Activated CD4-positive, alpha-beta T cell treated with anti-CD3 and anti-CD28 coated beads for 1 hour (primary cell): ENCODE measurements at places on chromosomes 2 and 18.

DNA sequence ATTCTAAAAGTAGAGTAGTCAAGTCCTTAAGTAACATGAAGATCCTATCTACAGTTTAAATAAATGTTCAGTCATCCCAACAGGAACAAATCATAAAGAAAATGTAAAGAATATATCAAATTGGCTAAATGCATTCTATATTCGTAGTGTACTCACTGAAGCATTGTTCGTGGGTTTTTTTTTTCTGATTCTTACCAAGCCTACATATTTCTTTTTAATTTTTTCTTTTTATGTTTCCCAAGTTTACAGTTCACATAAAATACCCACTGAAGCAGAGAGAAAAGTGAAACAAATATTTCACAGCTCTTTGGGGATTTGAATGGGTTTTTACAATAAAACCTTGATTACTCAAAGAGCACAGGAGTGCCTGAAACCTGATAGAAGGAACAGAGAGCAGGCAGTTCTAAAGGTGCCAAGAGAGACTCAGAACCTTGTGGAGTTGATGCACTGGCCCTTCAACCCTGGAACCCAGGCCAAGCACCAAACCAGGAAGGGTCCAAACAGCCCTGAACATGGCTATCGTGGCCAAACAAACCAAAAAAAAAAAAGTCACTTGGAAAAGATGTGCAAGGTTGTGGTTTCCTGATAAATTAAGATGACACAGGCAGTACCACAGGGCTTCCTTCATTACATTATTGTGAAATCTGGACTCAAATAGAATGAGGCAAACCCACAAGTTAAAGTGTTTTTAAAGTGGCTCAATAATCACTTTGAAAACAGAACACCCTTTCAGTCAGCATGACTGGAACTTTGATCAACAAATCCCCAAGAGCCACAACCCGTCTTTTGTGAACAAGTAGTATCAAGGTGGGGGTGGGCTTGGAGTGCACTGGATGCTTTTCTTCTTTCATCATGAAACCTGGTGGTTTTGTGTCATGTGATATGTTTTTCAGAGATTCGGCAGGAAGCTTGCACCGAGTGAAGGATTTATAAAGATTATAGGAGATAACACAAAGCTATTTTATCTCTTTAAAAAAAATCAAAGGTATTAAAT is 245.0 kb upstream of the FN1 start:
- DNase-seq, result no peak

DNA sequence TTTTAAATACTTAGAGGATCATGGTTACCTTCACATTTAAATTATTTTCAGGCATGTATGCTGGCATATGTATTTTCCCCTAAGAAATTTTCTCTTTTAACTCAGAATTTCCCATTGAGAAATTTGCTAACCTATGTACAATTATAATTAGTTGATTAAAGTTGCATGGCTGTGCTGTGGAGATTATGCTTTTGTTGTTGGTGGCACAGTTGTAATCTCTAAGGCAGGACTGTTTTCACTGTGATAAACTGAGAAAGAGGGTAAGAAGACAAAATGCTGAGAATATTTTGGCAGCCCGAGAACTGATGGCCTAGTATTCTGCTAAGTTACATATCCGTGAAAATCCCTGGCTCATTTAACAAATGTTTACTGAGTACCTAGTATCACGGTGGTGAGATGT is 1.4 kb downstream of the VRK2 start:
- no peak for DNase-seq

DNA sequence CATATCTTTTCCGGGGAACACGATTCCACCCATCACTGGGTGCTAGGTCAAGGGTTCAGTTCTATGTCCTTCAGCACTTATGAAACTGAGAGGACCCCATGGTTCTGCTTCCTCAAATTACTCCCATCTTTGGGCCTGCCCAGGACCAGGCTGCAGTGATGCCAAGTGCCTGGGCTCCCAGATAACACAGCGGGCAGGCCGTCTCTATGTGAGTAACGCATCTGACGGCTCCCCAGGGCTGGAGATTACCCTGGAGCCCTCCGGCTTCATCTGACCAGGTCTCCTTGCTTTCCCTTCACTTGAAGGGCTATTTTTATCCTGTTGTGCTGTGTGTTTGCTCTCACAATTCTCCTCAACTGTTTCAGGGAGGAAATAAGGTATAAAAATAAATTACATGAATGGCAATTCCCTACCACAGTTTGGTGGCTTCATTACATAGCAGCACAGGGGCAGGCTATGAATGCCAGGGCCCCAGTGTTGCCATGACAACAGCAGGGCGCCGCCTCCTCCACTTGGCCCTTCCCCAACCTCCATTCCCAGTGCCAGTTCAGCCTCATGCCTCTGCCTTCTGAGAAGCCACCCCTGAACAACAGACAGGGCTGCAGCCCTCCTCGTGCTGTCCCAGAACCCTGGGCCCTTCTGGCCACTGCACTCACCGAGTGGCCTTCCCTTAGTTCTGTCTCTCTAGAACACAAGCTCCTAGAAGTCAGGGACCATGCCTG is 25.4 kb upstream of the TMEM131 start:
- no peak for DNase-seq

DNA sequence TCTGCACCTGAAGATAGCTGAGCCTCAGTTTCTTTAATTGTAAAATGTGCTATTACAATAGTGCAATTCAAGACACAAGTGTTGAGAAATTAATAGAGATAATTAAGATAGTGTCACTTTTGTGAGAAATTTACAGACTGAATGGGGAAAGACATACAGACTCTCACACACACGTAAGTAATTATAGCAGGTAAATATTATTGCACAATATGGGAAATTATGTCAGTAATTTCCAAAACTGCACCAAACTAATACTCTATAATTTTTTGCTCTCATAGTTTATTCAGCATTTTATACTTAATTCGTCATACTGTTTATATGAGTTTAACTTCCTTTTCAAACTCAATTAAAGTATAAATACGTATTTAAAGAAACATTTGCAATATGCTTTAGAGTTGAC is 124.9 kb upstream of the GYPC start:
- DNase-seq, result no peak

GRCh38 chr18:58896734-58897508 is 32.2 kb downstream of the ZNF532 start:
- no peak for DNase-seq

DNA sequence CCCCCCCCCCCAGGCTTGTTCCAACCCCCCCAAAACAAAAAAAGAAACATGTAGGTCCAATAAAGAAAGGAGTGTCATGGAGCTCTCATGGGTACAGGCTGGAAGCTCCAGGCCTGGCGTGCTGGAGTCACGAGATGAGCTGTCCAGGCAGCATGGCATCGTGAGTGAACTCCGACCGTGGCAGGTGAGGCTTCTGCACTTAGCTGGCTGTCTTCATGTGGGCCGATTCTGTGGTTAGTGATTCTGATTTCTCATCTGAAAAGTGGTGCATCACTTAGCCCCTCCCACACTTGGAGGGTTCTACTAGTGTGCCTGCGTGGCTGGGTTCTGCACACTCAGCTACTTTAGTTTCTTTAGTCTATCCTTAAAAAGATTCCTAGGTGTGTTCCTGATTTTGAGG is 126.4 kb upstream of the MGAT5 start:
- peak; percentile 35 for DNase-seq

DNA sequence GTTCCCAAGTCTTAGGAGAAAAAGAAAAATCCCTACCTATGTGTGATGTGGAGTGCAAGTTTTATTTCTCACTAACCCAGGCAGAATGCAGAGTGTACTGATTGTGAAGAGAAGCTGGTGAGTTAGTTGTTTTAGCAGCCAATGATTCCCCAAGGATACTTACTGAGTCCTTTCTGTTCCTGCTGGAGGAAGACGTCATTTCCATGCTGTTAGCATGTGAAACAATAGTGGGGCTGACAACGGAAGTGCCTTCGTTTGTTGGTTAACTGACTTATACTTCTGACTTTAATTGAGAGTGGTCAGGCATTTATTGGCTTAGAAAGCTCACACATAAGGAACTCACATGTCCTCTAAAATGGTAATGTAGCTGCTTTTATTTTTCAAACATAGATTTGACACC is 180.6 kb downstream of the MC4R start:
- no peak for DNase-seq

DNA sequence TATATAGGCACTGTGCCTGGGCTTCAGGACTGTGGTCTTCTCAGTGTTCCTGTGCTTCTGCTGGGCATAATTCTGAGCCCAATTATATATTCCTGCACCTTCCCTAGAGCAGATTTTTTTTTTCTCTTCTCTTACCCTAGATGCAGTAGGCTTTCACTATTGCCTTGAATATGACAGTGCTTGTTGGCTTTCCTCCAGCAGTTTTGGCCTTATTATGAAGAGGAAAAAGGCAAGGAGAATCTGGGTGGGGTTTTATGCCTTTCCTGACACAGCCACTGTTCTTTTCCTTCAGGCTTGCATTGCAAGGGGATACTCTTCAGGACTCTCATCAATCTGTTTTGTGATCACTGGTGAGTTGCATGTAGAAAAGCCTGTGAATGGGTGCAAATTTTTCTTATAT is 221.9 kb upstream of the CELF4 start:
- DNase-seq, result no peak

DNA sequence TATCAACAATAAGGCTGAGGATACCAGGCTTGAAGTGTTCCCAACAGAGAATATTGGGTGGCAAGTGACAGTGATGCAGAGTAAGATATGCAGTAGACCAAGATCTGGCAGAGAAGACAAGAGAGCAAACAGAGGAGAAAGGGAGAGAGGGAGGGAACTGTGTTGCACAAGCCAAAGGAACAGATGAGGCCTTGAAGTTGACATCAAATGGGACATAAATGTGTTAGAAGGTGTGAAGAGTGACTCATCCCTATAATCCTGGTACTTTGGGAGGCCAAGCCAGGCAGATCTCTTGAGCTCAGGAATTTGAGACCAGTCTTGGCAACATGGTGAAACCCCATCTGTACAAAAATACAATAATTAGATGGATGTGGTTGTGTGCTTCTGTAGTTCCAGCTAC is 342.9 kb downstream of the PARD3B start:
- no peak for DNase-seq

- DNase-seq, result no peak
These were observed 10.5 kb downstream of the DRC1 start for GRCh38 chr2:26412091-26412673.

GRCh38 chr2:170341684-170342623 is 164.0 kb downstream of the MYO3B start:
- DNase-seq, result no peak

DNA sequence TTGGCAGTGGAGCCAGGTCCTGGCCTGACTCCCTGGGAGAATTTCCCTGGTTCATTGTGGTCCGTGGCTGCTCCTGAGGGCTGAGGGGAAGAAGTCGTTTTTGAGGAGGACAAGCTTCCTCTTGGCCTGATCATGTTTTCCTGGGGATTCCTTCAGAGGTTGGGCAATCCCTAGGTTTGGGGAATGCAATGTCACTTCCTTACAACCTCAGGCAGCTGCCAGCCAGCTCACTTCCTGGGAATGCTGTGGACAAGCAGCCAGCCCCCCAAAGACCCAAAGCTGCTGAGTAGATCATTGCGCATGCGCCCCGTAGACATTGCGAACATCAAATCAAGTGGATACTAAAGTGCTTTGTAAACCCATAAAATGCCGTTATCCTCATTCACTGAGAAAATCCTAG is 7.7 kb upstream of the DNMT3A start:
- DNase-seq, result no peak

DNA sequence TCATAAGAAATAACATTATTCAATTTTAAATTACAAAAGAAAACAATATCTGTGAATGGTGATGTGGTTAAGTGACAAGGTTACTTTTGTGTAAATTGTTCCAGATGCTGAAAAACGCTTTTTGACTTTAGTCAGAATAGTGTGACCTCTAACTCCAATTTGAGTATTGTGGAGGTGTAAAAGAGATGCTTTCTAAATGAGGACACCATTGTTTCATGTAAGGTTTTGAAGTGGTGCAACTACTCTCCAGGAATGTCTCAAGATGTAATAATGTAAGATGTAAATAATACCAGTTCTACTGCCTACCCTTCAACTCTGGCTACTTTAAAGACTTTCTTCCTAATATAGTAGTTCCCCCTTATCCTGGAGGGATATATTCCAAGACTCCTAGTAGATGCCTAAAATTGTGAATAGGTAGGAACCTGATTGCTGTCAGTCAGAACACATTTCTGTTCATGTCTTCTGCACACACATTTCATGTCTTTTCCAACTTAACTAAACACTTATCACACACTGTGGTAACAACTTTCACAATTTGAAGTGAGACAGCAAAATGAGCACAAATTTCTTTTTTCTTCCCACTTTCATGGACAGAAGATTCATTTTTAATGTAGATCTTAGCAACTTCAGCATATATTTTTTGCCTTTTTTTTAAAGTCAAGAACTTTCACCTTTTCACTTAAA is 39.1 kb upstream of the PPP1R1C start:
- no peak for DNase-seq

DNA sequence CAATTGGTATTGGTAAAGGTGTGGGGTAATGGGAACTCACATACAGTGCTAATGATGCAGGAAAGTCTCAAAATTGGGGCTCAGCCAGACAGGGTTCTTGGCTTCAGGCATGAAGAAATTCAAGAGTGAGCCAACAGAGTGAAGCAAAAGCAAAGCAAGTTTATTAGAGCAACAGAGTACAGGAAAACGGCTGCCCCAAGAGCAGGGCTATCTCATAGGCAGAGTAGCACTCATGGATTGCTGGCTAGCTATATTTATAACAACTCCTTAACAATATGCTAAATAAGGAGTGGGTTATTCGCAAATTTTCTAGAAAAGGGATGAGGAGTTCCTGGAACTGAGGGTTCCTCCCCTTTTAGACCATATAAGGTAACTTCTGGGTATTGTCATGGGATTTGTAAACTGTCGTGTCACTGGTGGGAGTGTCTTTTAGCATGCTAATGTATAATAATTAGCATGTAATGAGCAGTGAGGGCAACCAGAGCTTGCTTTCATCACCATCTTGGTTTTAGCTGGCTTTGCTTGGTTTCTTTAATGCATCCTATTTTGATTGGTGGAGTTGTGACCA is 233.8 kb upstream of the NOL4 start:
- no peak for DNase-seq

DNA sequence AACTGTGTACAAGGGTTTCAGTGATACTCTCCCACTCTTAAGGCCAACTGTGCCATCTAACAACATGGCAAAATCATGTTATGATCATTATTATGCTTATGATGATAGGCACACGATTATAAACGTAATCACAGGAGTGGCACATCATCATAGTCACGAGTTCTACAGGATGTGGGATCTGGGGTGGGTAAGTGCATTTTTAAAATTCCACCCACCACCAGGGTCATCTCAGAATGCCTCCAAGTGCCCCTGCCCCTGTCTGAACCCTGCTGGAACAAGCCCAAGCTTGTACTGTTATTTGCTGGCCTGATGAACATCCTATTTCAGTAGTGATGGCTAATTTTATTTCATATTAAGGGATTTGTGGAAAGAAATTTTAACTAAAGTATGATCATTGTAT is 117.8 kb downstream of the PTPRM start:
- no peak for DNase-seq

DNA sequence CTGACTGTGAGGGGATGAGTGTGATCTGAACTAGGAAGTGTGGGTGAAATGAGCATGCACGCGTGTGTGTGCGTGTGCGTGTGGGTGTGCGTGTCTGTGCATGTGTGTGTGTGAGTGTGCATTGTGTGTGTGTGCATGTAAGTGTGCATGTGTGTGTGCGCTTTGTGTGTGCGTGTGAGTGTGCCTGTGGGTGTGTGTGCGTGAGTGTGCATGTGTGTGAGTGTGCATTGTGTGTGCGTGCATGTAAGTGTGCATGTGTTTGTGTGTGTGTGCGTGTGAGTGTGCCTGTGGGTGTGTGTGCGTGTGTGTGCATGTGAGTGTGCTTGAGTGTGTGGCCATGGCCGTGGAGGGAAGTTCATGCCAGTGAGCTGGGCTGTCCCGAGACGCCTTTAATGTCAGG is 76.3 kb downstream of the RTP5 start:
- DNase-seq, result no peak

GRCh38 chr2:148932536-148932935 is 57.5 kb downstream of the KIF5C start:
- DNase-seq, result no peak
